ENCODE measurements at places on chromosomes 13 and 19. TPM values are rescaled to one million over a fixed set of nuclear protein-coding genes. Genes with fewer than 3 reads are reported as not detected.

INSL3 gene
- 4.1 TPM for total RNA-seq

ADGRE2 gene
- total RNA-seq, result 0.91 TPM

GRCh38 chr19:15374796-15375440 is 4.7 kb downstream of the AKAP8 start:
- no peak for DNase-seq

GRCh38 chr19:19866611-19867248 is 1.0 kb downstream of the ZNF253 start:
- DNase-seq, result peak; percentile 49

TMEM255B gene
- total RNA-seq, result 6.2 TPM

SYT5 gene
- total RNA-seq, result not detected

GRCh38 chr19:6925386-6925785 is 38.0 kb downstream of the ADGRE1 start:
- DNase-seq, result no peak

C19orf67 gene
- total RNA-seq, result not detected

DNA sequence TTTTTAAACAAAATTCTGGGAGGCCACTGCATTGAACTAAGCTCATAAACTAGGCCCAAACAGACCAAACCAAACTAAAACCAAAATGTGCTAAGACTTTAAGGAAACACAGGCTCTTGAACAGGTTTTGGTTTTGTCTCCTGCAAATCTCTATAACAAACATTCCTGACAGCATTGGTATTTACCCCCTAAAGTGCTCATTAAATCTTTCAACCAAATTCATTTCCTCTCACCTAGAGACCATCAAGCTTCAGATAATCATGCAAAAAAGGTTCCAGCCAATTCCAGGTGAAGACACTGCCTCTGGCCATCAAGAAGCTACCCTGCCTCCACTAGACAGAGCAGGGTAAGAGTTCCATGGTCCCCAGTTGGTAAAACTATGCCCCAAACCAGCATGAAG is 951.2 kb upstream of the MIR17HG start:
- no peak for DNase-seq

GRCh38 chr19:46978171-46978869 is 41.3 kb upstream of the NPAS1 start:
- no peak for DNase-seq

DNA sequence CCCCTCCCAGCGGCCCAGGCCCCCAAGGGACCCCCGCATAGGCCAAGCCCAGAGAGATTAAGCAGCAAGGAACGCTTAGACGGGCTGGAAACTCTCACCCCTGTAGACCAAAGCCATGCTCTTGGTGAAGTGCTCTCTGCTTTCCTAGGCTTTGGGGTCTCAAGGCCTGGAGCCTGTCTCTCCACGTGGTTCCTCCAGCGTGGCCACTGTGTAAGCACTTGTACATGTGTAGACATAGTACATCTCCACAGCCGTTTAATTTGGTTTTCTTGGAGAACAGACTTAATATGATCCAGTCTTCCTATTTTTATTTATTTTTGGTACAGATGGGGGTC is 1.1 kb downstream of the NUDT19 start:
- DNase-seq, result no peak

GRCh38 chr13:25585000-25585399 is 213.2 kb downstream of the ATP8A2 start:
- DNase-seq, result no peak

DNA sequence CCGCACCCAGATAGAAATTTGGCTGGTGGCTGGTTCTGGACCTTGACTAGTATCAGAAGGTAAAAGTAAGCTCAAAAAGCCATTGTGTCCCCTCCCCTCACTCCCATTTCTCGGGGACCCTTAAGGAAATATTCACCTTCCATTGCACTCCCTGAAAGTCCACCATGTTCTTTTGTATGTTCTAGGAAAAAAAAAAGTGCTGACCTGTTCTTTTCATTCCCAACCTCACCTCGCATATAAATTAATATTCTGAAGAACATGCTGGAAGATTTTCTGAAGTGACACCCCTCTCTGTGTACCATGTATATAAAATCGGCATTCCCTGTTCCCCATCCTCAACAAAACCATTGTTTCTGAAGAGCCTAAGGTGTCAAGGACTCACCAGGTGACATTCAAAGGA is 43.2 kb downstream of the ZNF557 start:
- DNase-seq, result no peak

- DNase-seq, result no peak
These were observed 10.7 kb downstream of the PTPRH start for GRCh38 chr19:55198651-55199050.

DNA sequence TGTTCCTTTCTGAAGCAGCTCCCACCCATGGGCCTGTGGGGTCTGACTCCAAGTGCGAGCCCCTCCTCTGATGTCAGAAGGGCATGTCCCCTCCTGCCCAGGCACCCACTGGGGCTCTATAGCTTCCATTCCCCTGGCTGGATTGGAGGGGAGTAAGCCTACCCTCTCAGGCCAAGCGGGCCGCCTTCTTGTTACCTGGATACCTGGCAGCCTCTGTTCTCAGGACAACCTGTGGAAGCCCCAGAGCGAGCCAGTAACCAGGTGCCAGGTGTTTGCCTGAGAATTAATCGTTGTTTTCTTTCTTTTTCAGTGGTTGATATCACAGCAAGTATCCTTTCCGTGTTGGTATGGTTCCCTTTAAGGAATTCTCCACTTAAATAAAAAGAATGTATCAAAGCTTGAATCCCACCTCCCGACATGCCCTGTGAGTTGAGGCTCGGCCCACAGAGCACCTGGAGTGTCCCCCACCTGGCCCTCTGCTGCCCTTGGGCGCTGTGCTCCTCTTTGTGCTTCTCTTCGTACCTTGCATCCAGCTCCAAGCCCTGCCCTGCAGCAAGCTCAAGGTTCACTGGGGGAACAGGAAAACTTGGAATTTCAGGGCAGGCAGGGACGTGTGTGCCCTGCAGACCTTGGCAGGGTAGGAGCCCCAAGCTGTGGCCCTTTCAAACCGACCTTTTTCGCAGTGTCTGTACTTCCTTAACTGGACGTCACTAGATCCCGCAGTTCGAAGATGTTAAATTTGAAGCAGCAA is 15.0 kb downstream of the MAU2 start:
- no peak for DNase-seq
